ENCODE measurements at places on chromosomes 1 and 21.

GRCh38 chr1:5982868-5983267 is 9.4 kb downstream of the NPHP4 start:
- DNase-seq, result no peak

DNA sequence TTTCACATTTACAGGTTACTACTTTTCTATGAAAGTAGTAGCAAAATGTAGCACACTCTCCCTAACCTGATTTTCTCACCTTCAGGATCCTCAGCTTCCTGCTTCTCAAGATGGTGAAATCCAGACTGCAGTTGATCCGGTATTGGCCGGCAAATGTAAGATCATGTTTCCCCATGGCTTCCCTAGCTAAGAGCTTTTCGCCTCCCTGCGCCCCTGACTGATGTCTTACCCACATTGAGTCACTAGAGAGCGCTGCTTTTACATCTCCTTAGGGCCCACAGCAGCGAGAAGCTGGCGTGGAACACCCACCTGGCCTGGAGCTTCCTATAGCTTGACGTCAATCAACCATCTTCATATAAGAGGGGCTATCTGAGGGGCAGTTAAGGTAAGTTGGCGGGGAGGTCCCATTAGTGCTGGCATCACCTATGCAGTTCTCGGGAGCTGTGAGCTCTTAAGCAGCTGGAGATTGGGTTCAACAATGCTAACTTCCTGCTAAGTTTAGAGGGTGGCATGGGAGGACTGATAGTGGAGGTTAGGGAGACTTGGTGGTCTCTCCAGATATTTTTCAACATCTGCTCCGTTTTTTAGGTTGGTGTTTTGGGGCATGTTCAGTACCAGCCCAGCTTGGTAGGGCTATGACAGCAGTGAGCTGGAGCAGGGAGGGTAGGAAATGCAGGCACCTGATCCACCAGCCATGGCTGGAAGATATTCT is 5.5 kb downstream of the PTPN7 start:
- DNase-seq, result no peak

- DNase-seq, result no peak
Measured at GRCh38 chr1:7526196-7526866, 244.8 kb upstream of the VAMP3 start.

GRCh38 chr1:227951624-227952373 is 4.1 kb upstream of the WNT9A start:
- DNase-seq, result no peak

GRCh38 chr1:16260814-16261213 is 23.8 kb upstream of the CPLANE2 start:
- no peak for DNase-seq

DNA sequence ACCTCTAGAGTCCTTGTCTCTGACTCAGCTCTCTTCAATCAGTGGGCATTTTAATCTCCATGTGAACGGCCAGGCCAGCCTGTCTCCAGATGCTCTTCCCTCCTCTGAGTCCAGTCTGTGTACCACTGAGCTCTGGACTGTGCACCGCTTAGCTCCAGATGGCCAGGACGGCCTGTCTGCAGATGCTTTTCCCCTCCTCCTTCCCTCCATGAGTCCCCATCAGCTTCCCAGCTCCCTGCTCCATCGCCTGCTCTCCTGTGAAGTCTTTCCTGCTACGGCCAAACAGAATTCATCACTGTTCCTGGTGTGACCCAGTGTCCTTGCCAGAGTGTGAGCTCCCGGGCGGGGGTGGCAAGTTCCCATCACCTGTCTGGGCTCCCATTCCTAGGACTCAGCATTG is 42.0 kb downstream of the STUM start:
- no peak for DNase-seq

DNA sequence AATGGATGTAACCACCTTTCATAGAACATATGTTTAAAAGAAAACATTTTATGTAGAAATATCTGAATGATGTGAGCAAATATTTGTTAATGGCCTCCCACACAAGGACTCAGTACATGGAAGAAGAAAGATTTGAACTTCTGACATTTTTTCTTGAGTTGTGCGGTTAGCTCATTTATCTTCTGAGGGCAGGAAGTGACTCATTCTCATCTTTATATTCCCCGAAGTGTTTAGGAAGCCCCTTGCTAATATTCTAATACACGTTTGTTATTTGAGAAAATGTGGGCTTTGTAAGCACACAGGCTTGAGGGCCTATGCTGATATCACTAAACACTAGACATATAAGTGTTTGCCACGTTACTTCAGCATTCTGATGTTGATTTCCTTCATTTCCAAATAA is 392.5 kb upstream of the PTBP2 start:
- DNase-seq, result no peak

DNA sequence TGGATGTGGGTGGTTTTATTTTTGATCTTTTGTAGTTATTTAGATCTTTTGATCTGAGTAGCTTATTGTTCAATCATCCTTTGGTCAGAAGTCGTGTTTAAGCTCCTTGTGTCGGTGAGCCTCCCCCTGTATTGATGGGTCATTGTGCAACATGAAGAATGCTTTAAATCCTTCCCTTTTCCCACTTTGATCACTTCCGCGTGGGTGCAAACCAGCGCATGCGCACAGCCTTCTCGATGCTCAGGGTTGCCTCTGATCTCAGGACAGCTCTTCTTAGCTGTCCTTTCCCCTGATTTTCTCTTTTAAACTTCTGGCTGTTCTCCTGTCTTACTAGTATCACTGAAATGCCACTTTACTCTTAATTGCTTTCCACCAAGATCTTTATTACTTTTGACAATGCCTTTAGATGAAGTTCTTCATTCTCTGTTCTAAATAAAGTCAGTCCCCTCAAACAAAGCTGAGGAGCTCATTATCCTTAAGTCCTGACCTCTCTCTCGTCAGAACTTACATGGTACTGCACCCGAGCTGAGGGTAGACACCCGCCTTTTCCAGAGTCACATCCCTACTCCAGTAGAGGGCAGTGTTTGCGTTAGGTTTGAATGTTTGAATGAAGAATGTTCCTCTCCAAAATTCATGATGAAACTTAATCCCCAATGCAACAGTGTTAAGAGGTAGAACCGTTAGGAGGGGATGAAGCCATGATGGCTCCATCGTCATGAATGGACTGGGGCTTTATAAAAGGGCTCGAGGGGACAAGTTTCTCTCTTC is 547.9 kb upstream of the TMPRSS15 start:
- no peak for DNase-seq

- DNase-seq, result no peak
Measured at GRCh38 chr1:91821126-91821868, 64.7 kb downstream of the TGFBR3 start.

GRCh38 chr1:53371121-53371666 is 43.3 kb upstream of the LRP8 start:
- DNase-seq, result no peak

DNA sequence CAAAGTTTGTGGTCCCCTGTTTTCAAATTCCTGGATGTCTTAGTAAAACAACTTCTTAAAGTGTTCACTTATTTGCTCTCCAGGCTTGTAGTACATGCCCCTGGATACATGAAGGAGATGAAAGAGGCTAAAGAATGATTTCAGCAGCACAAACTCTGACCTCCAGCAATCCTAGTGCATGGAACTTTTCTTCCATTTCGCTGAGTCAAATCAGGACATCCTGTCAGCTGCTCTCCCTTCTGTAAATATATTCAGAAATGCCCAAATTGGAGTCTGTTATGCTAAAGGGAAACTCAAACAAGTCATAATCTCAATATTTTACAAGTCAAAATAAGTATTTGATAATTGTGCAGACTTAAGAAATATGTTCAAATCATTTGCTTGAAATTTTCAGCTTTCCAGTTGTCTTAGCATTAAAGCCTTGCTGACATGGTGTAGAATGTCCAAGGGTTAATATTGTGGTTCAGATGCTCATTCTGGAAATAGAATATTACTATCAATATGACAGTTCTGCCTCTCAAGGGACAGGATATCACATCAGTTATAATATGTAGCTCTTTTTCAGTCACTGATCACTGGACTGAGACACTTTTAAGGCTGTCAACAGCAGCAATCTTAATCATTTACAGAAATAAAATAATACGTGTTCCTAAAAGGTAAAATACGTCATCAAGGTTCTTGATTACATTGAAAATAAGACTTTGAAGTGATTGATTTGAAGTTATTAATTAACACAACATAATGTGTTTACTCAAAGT is 1157.3 kb downstream of the PLA2G4A start:
- no peak for DNase-seq

GRCh38 chr1:66563941-66564630 is 30.1 kb downstream of the SGIP1 start:
- no peak for DNase-seq

DNA sequence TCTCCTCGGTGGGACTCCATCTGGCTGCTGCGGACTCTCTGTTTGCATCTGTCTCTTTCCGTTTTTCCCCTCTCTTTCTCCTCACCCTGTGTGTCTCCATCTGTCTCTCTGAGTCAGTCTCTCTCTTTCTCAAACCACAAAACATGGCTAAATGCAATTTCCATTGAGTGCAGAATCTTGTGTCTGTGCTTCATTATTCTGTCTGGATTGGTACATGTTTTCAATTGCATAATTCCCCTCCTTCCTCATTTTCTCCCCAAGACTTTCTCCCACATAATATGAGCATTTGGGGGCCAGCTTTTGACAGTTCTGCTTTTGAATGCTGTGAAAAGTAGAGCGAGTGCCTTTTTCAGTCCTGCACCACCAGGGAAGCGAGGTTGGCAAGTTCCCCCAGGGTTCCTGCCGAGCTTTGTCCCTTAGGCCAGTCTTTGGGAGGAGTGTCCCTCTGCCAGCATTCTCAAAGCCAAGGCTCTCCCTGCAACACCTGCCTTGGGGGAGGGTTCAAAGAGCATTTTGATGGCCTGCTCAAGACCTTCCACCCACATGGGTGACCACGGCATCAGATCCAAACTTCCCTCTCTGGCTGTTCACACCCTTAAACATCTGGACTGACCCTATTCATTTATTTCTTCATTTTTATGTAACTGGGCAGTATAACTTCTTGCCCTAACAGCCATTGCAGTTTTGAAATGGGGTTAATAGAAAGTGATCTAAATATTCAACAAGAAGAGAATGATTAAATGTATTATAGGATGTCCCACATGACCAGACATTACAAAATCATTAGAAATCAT is 32.8 kb upstream of the SCMH1 start:
- no peak for DNase-seq

GRCh38 chr1:177945943-177946650 is 23.8 kb downstream of the SEC16B start:
- DNase-seq, result no peak

GRCh38 chr1:20234788-20235535 is 48.6 kb upstream of the PLA2G2C start:
- DNase-seq, result no peak

GRCh38 chr1:54926970-54927369 is 40.0 kb upstream of the DHCR24 start:
- no peak for DNase-seq

DNA sequence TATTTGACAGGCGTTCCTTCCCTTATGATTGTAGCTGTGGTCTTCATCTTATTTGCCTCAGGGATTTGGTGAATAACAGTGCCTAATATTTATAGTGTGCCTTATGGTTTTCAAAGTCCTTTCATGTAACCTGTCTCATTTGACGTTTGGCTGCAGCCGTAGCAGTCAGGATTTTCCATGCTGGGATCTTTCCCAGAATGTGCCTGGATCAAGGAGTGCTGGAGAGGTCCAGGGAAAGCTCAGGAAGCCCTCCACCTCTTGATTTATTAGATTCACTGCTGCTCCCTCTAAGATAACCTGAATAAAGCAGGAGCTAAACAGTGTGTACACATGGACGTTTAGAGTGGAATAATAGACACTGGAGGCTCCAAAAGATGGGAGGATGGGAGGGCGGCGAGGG is 5.2 kb downstream of the C1orf21 start:
- DNase-seq, result no peak

DNA sequence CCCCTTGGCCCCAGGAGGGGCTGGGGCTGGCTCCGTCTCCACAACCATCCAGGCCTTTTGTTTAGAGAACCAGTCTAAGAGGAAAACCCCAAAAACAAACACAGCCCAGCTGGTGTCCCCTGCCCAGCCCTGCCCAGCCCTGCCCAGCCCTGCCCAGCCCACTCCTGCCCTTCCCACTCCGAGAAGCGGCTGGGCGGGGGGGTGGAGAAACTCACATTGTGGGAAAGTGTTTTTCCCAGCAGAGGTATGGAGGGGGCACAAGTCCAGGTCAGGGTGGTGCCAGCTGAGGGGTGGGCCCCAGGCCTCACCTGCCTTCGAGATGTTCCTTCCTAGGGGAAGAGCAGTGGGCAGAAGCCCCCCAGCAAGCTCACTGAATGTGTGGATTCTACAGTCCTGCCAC is 10.0 kb upstream of the FAM131C start:
- DNase-seq, result no peak

DNA sequence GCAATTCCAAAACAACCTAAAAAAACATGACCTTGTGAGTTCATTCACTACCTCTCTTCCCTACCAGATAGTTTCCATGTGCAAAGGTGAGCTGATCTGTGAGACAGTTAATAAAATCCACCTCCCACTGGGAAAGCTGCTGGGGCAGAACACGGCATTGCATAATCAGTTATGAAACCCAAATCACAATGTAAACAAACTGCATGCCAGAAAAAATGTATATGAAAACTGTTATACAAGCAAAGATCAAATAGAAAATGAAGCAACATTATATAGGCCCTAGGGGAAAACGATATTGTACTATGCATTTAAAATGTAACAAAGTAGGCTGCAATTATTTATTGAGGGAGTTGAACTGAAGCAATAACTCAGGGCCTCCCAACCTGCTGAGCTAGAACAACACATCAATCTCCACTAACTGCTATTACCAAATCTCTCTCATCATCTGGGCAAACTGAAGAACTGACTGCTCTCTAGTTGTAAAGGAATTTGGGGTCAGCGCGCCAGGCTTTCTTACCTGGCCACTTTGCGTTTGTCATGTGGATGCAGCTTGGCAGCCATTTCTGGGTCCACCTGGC is 31.0 kb downstream of the TRIT1 start:
- no peak for DNase-seq

DNA sequence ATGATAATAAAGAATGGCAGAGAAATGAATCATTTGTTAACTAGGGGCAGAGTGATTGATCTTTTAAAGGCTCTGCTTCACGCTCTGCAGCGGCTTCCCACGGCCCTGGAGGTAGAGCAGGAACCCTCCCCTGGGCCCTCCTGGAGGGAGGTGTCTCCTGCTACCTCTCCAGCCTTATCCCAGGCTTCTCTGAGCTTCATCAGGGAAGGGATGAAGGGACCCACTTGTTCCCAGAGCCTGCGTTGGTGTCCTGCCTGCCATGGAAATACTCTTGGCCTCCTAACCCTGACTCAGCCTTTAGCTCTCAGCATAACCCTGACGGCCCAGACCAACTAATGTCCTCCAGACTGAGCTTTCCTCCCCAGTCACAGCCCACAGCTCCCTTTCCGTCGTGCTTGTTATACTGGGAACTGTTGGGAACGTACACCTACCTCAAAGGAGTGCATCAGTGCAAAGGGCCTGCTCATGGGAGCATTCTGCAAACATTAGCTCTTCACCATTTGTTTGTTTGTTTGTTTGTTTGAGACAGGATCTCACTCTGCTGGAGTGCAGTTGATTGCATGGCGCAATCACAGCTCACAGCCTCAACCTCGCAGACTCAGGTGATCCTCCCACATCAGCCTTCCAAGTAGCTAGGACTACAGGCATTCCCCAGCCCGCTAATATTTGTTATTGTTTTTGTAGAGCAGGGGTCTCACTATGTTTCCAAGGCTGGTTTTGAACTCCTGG is 17.4 kb upstream of the HNRNPU start:
- DNase-seq, result no peak

- DNase-seq, result no peak
Measured at GRCh38 chr1:84363019-84363418, 35.3 kb upstream of the DNASE2B start.
